ENCODE measurements at places on chromosomes 1 and 21.
A peak's percentile ranks its signal among the peaks of the same experiment; 100 is the strongest.

- DNase-seq, result no peak
These were observed at the start of gene WNT2B for GRCh38 chr1:112508278-112509004. Gene WNT2B, plus strand, starts transcription at chr1:112508965. Its CDS starts 298 bp downstream, at chr1:112509263.

DNA sequence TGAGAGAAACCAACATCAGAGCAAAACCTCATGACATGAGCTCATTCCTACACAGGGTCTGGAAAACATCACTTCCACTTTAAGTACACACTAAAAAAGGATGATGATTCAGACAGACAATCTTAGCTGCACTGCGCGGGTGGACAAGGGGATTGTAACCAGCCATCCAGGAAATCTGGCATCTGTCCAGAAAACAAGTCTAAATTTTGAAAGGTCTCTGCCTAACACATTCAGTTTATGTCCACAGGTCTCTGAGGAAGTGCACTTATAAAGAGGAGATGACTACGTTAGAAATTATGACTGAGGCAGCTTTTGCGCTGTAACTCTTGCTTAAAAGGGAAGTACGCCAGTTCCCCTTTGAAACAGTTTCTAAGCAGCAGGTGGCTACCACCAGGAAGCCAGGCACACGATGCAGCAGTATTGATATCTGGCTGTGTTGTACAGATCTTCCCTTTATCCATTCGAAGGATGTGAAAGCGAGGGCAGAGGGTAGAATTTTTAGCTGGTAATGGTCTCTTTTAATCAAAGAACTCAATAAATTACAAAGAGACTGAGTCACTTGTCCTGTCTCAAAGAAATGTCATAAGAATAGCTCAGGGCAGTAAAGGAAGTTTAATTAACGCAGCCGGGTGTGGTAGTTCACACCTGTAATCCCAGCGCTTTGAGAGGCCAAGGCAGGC is 128.0 kb downstream of the SETD4 start:
- no peak for DNase-seq

DNA sequence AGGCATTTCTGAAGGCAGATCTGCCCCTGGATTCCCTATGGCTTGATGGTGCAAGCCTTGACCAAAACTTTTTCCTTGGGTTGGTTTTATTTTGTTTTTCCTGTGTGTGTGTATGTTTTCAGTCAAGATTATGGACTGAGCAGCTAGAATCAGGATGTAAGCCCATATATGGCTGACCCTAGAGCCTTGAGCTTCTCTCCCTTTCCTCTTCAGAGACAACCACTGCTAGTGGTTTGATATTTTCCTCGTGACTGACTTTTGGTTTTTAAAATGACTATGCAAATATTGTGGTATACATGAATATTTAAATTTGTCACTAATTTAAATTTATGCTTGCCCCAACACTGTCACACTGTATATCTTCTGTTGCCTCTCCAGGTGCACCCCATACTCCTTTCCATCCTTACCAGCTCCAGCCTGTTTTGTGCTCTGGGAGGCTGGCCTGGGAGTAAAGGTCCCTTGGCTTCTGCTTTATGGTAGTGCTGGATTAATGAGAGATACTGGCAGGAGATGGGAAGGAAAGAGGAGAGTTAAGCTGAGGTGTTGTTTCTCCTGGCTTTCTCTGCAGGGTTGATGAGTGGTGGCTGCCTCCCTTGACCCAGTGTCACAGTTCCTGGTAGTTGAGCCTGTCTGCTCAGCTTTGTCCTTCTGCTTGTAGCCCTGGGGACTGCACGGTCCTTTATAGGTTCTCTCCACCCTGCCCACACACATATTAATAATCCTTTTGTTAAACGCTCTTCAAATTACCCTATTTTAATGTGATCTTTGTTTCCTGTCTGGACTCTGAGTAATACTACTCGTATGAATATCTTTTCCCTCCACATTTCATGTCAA is 44.4 kb downstream of the RWDD3 start:
- DNase-seq, result no peak

- no peak for DNase-seq
These were observed 3.9 kb downstream of the SEMA6C start for GRCh38 chr1:151142411-151143056.

DNA sequence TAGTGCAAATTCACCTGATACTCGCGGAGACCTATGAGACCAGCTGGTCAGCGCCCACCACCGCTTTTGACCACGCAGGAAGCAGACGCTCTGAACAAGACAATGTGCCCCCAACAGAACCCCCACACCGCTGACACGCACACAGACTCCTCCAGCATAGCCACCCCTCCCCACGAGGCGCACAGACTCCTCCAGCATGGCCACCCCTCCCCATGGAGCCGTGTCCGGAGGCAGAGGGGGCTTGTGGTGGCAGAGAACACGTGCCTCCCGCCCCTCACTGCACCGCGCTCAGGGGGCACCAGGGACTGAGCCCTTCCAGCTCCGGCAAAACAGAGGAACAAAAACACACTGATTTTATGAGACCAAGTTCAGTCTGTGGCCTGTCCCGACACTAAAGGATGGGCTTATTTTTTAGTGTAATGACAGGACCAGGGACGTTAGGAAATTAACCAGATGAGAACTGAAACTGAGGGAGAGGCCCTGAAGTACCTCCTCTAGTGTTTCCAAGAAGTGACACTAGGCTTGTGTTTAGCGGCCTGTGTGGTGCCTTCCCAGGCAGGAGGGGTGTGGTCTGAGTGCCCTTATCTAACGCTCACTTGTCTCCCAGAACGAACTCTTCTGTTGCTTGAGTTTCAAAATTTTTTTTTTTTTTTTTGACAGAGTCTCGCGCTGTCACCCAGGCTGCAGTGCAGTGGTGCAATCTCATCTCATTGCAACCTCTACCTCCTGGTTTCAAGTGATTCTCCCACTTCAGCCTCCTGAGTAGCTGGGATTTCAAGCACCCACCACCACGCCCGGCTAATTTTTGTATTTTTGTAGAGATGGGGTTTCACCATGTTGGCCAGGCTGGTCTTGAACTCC is 10.0 kb upstream of the AGPAT3 start:
- DNase-seq, result no peak

- DNase-seq, result no peak
These were observed 71.4 kb downstream of the USP1 start for GRCh38 chr1:62508187-62508758.

- no peak for DNase-seq
These were observed 262.9 kb downstream of the PLA2G4A start for GRCh38 chr1:187091666-187092065.

GRCh38 chr1:67683766-67684525 is 1.1 kb upstream of the GADD45A start:
- no peak for DNase-seq

DNA sequence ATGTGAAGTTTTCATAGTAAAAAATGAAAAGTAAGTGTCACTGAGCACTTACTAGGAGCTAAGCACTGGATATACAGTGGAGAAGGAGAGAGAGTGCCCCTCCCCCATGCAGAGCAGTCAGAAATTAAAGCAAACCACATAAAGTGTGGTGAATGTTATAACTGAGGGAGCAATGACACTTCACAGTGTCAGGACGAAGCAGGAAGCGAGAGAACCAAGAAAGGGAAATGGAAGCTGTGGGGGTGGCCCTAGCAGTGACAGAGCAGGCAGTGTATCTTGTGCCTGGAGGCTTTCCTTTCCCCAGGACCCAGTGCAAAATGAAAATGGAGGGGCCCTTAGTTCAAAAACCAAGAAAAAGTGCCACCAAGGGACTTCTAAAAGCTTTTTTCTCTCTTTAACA is 21.5 kb upstream of the RCAN3 start:
- no peak for DNase-seq

GRCh38 chr1:22709891-22710700 is 543 bp upstream of the EPHB2 start:
- no peak for DNase-seq

- no peak for DNase-seq
These were observed 32.6 kb upstream of the LAMC1 start for GRCh38 chr1:182990413-182991144.

GRCh38 chr1:37177230-37177864 is 143.0 kb upstream of the GRIK3 start:
- DNase-seq, result no peak

- DNase-seq, result no peak
These were observed 43.2 kb downstream of the LRRC71 start for GRCh38 chr1:156963621-156964020.

GRCh38 chr1:186880982-186881381 is 52.2 kb downstream of the PLA2G4A start:
- DNase-seq, result no peak

GRCh38 chr1:226078374-226078773 is 15.9 kb downstream of the H3-3A start:
- DNase-seq, result no peak

DNA sequence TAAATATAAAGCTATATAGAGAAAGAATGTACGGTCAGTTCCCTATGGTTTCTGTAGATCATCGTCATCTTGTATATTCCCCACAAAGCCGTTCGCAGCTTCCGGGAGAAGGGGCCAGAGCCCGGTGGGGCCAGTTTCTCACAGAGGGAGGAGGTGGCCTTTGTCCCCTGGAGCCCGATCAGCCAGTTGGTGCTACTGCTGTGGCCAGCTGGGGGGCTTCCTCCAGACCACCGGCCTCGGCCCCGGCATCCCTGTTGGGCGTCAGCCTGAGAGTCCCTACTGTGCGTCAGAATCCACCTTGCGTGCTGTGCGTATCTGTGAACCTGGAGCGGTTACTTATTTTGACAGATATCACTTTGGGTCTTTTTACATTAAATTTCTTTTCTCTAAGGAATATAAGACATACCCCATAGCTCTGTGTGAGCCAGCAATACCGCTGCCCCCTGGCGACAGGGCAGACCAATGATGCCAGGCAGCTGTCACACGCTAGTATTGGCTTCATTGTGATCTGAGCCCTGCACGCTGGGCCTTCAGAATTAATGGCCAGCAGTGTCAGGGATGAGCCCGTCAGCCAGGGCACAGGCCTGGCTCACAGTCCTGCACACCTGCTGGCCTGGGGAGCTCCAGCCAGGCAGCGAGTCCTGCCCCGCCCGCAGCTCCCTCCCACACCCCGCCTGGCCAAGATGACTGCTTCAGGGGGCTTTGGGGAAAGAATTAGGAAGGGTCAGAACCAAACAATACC is 145.9 kb downstream of the PGBD5 start:
- DNase-seq, result no peak

- no peak for DNase-seq
These were observed 11.7 kb downstream of the CNIH4 start for GRCh38 chr1:224368409-224368808.

DNA sequence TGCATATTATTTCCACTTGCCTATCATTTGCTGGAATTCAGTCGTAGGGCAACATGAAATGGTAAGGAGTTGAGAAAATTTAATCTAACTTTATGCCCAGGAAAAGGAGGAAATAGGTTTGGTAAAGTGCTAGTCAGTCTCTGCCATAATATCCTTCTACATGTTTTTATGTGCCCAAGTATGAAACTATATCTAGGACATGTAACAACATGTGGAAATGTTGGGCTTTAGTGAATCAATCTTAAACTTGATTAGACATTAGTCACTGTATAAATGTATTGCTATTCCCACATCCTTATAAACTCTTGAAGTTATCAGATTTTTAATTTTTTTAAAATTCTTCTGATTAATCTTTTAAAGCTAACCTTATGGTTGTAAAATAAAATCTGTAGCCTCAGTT is 204.7 kb upstream of the ZRANB2 start:
- no peak for DNase-seq

DNA sequence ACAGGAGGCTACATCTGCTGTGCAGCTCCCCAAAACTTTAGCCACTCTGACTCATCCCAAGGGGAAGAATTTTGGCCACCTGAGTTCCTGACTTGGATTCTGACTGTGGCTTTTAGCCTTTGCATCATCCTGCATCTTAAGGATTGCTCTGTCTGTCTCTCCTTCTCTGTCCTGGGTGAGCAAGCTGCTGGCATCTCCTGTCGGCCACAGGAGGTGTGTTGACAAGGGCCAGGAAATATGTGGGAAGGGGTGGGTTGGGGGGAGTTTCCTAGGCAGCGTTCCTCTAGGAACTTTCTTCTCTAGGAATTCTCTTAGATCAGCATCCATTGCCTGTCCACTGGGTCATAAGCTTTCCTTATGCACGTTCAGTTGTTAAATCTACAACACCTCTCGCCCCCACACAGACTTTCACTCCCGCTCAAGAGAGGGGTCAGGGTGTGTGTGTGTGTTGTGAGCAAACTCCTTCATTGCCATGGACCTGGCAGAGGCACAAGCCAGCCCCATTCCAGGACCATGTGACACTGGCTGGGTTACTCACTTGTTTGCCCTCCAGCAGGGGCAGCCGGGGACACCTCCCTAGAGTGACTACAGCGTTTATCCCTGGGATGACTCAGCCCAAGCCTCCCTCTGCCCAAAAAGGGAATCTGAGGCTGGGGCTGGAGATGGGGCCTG is 145.0 kb upstream of the DUSP10 start:
- peak; percentile 57 for DNase-seq

GRCh38 chr21:28705616-28706015 is 287.1 kb downstream of the LTN1 start:
- no peak for DNase-seq
